ENCODE measurements at places on chromosomes 3 and 15.

GRCh38 chr3:104149154-104149553 lies 1217.6 kb upstream of the ALCAM start:
- DNase-seq, result no peak

- DNase-seq, result no peak
Observed at GRCh38 chr3:192888190-192888589, 29.5 kb downstream of the MB21D2 start.

DNA sequence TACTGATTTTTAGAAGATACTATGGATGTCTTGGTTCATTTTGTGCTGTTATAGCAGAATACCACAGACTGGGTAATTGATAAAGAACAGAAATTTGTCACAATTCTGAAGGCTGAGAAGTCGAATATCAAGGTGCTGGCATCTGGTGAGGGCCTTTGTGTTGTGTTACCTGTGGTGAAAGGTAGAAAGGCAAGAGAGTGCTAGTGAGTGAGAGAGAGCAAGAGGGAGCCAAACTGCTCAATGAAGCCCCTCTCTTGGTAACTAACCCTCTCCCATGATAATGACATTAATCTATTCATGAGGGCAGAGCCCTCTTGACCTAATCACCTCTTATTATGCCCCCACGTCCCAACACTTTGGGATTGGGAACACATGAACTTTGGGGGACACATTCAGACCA lies 31.3 kb downstream of the PDCD6IP start:
- no peak for DNase-seq

- DNase-seq, result no peak
Observed at GRCh38 chr15:69897471-69898237, 200.1 kb downstream of the TLE3 start.

- no peak for DNase-seq
Observed at GRCh38 chr3:193857996-193858395, 265.0 kb downstream of the OPA1 start.

All from natural killer cell (primary cell).